ENCODE measurements at places on chromosomes 6 and 20. TPM values are rescaled to one million over a fixed set of nuclear protein-coding genes. Genes with fewer than 3 reads are reported as not detected.

DNA sequence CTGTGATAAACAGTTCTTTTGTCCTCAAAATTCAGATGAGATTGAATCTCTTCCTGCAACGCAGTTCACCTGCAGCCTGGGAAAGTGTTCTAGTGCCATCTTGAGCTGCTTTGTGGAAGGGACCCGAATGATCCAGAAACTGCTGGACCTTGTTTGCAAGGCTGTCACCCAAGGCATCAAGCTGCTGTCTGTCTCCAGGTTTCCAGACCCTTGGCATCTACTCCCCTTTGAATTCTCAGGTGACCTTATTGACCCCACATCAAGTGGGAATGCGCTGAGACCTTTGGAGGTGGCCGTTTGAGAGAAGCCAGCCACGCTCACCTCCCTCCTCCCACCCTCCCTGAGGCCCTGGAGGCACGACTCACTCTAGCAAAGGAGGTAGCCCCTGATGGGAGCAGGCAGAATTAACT is 112.5 kb downstream of the EDN3 start:
- DNase-seq, result no peak

DNA sequence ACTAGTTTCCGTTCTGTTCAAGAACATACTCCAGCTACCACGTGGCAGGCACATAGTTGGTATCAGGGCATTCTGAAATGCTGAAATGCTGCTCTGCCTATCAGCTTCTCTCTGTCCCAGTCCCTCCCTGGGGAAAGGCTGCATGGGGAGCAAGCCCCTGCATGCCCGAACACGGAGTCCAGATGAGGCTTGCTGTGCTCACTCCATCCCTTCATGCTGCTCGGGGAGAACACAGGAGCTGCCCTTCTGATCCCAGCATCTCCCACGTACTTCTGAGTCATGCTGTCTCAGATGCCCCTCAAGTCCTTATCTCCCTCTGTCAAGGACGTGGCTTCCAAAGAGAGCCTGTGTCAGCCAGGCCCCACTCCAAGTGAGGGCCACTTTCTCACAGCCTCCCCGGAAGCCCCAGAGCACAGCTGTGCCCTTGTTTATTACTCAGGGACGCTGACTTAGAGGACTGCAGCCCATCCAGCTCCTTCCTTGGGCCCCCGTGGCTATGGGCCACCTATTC is 29.4 kb downstream of the THBS2 start:
- no peak for DNase-seq

- no peak for DNase-seq
These were observed 95.4 kb upstream of the NKX2-2 start for GRCh38 chr20:21609221-21609620.

DNA sequence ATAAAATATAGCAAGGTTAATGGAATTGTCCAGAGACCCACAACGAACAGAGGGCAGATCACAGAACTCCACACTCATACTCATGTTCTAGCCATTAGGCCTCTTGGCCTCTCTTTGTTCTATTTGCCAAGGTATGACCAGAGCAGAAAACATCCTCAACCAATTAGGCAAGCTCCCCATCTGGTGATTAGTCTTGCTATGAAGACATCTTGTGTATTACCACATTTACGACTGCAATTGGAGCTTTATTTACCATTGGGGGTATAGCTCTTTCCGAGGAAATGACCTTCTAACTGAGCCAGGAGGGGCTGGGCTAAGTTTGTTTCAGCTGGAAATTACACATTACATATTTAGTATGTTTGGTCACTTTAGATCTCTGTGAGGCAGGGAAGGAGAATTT is 593.9 kb downstream of the CD109 start:
- DNase-seq, result no peak

CCN2 gene
- 12.5 TPM for total RNA-seq

PNRC1 gene
- total RNA-seq, result 139 TPM

MICB gene
- total RNA-seq, result 1.5 TPM

DNA sequence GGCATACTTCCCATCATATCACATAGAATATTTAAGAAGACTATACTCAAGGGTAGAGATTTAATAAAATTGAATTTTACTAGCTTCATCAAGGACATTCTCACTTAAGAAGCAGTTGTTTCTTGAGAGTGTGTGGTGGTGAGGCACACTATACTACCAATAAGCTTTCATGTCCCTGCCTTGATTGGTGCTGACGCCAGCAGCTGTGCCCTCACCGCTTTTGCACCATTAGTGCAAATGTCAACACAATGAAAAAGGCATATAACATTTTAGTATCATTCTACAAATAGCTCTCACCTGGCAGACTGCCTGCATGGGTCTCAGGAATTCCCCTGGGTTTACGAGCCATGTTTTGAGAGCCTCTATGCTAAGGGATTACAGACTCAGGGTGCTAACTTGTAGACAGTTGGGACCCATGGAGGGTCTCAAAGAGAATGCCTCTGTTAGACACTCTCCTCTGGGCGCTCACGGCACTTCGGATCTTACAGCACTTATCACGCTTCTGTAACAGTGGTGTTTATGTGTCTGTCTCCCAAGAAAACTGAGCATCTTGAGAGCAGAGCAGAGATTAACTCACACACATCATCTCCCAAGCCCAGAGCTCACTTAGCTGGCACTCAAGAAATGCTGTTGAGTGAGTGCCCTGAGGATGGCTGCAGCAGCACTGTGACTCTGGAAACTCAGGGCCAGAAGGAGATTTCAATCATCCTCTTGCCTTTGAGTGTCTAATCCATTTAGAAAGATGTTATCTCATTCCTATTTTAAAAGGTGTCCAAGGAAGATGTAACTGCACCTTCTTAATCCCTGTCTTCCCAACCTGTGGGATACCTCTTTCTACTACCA is 143.3 kb upstream of the GPR6 start:
- no peak for DNase-seq

GRCh38 chr6:168496997-168497331 is 56.0 kb downstream of the SMOC2 start:
- no peak for DNase-seq

DNA sequence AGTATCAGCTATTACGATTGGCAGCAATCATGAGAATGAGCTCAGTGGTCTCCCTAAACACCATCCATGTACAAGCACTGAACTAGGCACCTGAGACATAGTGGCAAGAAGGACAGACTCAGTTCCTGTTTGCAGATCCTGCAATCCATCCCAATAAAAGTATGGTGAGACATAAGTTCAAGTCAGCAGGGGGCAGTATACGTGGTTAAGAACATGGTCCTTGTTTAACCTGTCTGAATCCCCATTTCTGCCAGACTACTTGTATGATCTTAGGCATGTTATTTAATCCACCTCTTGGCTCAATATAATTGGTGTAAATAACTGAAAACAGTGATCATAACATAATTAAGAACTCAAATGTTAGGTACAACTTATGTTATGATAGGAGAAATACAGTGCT is 33.2 kb upstream of the PNISR start:
- no peak for DNase-seq

GRCh38 chr20:58586565-58587093 is 64.5 kb upstream of the STX16 start:
- peak; percentile 4 for DNase-seq

DNA sequence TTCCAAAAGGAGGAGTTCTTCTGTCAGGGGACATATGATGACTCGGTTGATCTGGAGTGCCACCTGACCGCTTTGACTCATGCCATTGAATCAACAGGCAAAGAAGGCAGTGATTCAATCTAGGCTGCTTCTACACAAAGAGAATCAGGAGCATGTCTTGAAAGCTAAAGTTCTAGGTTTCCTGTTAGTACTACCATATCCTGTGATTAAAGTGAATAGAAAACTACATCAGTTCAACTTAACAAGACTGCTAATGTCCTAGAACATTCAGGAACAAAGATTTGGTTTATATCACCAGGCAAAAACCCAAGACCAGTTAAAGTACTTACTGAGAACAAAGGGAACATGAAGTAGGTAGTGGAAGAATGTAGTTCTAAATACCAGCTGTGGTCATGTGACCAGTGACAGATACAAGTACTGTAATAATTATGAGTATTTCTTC is 216.8 kb upstream of the SGK1 start:
- DNase-seq, result no peak

UCKL1 gene
- total RNA-seq, result 52.0 TPM

DNA sequence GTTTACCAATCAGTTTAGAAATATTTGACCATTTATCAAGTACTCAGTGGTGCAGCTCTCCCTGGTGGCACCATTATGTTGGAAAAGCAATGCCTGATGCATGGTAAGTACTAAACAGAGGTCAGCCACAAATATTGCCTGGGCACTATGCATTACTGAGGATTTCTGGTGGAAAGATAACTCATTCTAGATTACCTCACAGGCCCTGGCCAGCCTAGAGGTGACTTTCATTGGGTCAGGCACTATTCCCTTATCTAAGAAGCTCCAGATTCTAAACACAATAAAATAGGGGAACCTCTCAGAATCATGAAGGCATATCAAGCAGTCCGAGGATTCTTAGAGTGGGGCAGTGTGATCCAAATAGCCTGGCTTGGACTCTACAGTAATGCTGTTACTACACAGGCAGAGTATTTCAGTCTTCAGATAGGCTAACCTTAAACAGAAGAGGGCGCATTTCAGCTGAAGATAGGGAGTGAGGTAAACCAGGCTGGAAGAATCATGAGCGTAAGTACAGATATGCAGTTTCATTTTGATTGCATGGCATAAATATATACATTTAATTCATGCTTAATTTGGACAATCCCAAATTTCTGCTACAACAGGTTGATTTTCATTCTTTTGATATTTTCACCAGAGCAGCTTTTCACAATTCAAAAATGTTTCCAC is 12.1 kb downstream of the LGSN start:
- DNase-seq, result no peak

TDRD6 gene
- total RNA-seq, result 0.35 TPM

GRCh38 chr6:72282201-72282600 is 339.7 kb upstream of the KCNQ5 start:
- no peak for DNase-seq

DNA sequence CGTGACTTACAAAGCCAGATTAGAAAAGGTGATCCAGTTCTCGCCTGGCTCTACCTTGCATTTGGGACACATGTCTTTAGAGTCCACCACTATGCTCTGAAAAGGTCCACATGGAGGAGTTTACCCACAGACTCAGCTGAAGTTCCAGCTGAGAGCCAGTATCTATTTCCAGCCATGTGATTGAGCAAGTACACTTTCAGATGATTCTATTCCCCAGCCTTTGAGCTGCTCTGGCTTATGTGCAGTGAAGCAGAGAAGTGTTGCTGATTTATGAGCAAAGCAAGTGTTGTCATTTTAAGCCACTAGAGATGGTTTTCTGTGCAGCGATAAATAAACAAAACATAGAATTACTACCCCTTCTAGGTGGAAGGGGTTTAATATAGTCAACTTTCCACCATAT is 520.8 kb upstream of the RNF217 start:
- DNase-seq, result no peak

- no peak for DNase-seq
These were observed 35.9 kb upstream of the B4GALT5 start for GRCh38 chr20:49749625-49750024.

ANKRD60 gene
- not detected for total RNA-seq

GRCh38 chr6:52495922-52496321 is 75.8 kb downstream of the EFHC1 start:
- no peak for DNase-seq

- no peak for DNase-seq
These were observed 74.6 kb upstream of the LAMP5 start for GRCh38 chr20:9439806-9440205.

ZNF341 gene
- total RNA-seq, result 1.8 TPM

DNA sequence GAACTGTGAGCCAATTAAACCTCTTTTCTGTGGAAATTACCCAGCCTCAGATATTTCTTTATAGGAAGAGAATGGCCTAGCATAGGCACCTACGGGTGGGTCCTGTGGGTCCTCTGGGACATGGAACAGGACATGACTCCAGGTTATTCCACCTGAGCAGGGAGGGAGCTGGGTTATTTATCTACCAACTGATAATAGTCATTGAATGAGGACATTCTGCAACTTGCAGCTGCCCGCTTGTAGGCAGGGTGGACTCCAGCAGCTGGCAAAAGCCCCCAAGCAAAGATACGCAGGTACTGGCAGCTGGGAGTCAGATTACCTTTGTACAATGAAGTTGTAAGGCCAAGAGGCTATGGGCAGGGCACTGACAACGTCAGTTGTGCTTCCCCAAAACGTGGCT is 1.4 kb upstream of the BANF2 start:
- DNase-seq, result no peak

GRCh38 chr6:2745246-2745645 is 5.5 kb downstream of the MYLK4 start:
- no peak for DNase-seq

PDYN gene
- not detected for total RNA-seq

DZANK1 gene
- 1.1 TPM for total RNA-seq

- DNase-seq, result no peak
These were observed 524.6 kb upstream of the JARID2 start for GRCh38 chr6:14721103-14721758.

GRCh38 chr20:51227744-51228143 is 204.8 kb upstream of the KCNG1 start:
- DNase-seq, result no peak

GRCh38 chr20:8152847-8153246 is 20.8 kb downstream of the PLCB1 start:
- no peak for DNase-seq

GRCh38 chr6:71421611-71422010 is 133.0 kb downstream of the OGFRL1 start:
- DNase-seq, result no peak

- DNase-seq, result no peak
These were observed 203.3 kb upstream of the LAMP5 start for GRCh38 chr20:9311132-9311531.

ADGB gene
- not detected for total RNA-seq

RNF144B gene
- total RNA-seq, result 18.2 TPM

LINC00237 gene
- total RNA-seq, result not detected

DNA sequence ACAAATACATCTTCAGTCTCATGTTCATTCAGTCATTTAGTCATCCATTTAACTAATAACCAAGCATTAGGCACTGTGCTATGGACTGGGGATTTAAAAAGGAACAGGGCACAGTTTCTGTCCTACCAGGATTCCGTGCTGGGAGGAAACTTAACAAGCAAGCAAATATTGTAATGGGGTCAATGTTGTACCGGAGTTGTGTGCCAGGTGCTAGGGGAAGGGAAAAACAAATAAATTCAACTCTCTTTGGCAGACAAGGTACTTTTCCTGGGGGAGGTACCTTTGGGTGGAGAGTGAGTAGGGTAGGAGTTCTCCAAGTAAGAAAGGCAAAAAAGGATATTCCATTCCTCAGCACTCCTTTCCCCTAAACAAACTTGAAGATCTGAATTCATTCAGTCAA is 90.3 kb downstream of the OLIG3 start:
- no peak for DNase-seq

- no peak for DNase-seq
These were observed 119.3 kb downstream of the BMP7 start for GRCh38 chr20:57147185-57147584.

DNA sequence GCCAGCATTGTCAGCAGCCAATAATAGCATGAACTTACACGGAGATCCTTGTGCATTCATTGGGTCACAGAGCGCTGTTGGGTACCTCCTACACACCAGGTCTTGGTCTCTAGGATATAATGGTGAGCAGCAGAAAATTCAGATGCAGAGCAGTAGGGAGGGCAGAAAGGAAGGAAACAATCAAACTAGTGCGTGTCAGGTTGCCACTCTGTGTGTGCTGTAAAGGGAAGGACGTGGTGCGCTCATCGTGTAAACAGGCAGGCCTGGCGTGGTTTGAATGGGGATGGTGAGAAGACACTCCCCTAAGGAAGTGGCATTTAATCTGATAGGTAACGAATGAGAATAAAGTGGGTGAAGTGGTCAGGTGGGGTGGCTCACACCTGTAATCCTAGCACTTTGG is 336.4 kb downstream of the CDH26 start:
- no peak for DNase-seq
